Esophagus muscularis mucosa (tissue), 4 donors: ENCODE measurements at places on chromosomes 3 and 15.

DNA sequence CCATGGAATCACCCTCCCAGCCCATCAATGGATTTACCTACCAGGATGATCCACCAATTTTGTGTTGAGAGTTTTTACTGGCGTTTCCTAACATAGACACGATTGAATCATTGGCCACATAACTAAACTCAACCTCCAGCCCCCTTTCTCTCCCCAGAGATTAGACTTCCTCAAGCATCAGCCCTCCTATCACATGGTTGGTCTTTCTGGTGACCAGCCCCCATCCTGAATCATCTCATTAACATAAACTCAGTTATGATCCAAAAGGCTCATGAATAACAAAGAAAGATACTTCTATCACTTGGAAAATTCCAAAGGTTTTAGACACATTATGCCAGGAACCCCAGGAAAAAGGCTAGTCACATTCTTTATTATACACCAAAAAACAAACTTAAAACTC is 21.2 kb downstream of the PRKAR2A start:
- DNase-seq, result no peak

DNA sequence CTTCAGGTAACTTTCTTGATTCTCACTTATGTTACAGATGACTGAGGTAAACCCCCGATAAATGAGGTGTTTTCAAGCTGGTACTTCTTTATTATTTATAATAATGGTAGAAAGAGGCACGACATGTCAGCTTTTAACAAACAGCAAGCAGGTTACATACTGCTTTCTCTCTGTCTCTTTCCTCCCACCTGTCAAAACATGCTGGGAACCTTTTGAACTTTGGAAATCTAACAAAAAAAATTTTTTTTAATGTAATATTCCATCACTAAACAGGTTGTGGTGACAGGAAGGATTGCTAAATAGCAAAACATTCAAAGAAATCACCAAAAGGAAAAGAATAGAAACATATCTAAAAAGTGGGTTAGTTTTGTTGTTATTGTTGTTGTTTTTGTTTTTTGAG is 48.2 kb downstream of the ANO10 start:
- DNase-seq, result no peak

DNA sequence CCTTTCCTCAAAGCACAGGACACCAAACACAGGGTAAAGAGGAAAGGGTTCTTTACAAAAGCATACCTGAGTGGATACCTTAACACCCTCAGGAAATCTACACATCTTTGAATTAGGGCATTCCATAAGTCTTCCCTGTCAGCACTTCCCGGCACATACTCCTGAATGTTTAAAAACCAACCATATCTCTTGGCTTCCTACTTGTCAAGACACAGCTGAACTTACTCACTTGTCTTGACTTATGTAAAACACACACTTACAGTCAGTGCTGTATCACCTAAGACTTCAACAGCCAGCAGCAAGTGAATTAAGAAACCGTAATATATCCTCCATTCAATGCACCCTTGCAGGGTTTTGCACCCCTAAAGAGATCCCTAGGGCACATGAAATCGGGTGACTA is 17.5 kb downstream of the IL1RAP start:
- no peak for DNase-seq

- DNase-seq, result no peak
Measured at GRCh38 chr3:39849992-39850715, 40.7 kb downstream of the MYRIP start.

DNA sequence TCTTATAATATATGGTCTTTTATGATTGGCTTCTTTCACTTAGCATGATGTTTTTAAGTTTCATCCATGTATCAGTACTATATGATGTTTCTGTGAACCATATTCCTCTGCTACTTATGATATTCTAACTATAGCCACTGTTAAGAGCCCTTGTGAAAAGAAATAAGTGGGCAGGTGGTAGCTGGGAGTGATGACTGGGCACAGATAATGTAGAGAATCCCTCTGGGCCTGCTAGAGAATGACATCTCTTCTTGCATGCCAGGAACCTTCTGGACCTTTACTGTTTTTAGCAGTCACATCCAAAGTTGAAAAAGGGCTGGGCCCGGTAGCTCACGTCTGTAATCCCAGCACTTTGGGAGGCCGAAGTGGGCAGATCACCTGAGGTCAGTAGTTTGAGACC is 10.2 kb downstream of the IDH3A start:
- DNase-seq, result no peak

- DNase-seq, result no peak
Measured at GRCh38 chr15:61383421-61383820, 154.3 kb upstream of the RORA start.

GRCh38 chr15:31740203-31740602 is 290.1 kb upstream of the CHRNA7 start:
- no peak for DNase-seq

DNA sequence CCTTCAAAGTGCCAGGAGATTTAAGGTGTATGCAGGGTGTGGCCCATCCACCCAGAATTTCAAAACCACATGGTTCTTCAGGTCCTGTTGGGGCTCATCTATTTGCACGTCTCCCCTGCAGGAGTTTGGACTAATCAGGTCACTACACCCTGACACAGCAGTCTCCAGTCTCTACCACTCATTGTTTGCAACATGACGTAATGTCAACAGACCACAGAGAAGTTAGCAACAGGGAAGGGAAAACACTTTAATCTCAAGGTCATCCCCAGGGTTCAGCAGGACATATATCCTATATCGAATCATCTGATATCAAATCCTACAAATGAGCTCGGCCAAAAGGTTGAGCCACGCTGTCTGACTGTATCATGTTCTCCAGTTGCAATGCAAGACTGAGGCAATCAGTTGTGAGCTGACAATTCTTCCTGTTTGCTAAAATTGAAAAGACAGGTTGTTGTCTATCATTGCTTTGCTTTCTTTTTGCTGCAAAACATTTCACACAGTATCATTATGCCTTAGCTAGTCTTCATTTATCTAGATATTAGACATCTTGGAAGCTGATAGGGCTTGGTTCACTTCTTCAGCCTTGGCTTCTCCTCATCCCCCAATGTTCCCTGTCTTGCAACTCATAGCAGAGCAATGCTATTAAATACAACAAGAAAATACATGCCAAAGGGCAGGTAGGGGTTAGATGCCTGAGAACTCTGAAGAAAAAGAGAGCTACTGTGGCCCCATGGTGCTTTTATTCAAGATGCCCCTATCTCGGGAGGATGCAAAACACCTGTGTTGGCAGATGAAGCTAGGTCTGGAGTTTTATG is 13.4 kb upstream of the LEKR1 start:
- no peak for DNase-seq

DNA sequence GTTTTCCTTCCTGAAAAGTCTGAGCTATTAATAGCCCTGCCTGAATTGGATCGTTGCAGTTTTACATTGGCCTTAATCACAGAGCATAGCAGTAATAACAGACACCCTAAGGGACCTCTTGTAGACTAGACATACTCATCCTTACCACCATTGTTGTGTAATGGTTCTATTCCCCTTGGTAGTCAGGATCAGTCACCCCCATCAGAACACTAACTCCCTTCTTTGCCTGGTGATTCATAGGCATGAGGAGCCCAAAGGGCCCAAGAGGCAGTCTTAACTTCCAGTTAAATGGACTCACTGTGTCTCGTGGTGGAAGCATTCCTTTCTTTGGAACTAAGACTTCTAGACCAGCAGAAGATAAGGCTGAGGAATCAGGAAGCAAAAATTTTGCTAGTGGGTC is 20.2 kb downstream of the CGGBP1 start:
- DNase-seq, result no peak

DNA sequence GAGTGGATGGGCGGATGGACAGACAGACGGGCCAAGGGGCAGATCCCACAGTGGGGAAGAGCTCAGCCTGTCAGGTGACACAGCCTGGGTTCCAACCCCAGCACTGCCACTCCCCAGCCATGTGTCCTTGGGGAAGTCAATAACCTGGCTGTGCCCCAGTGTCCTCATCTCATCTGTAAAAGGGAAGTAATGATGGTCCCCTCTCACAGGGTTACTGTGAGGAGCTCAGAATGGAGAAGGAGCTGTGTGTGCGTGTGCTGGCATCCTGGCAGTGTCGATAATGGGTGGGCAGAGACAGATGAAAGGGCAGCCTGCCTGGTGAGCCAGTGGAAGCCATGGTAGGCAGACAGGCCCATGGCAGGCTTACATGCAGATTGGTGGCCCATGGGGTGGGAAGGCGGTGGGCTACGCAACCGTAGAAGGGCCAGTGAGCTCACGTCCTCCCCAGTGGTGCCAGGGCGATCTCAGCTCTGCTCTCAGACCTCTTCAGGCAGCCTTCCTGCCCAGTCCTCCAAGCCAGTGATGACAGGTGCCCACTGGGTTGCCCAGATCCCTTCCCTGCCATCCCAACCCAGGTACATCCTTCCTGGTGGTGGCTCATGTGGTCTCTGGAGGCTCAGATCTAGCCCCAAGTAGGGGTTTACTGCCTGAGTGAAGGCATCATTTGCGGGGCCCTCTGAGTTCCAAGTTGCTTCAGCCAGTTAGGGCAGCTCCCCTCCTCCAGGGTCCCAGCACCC is 2.3 kb upstream of the DNAJB8 start:
- DNase-seq, result no peak

GRCh38 chr3:23704298-23704697 is 101.5 kb upstream of the UBE2E1 start:
- DNase-seq, result no peak

GRCh38 chr3:13494463-13495350 is 14.6 kb downstream of the HDAC11 start:
- DNase-seq, result no peak

GRCh38 chr3:4712109-4712508 is 219.0 kb downstream of the ITPR1 start:
- no peak for DNase-seq

DNA sequence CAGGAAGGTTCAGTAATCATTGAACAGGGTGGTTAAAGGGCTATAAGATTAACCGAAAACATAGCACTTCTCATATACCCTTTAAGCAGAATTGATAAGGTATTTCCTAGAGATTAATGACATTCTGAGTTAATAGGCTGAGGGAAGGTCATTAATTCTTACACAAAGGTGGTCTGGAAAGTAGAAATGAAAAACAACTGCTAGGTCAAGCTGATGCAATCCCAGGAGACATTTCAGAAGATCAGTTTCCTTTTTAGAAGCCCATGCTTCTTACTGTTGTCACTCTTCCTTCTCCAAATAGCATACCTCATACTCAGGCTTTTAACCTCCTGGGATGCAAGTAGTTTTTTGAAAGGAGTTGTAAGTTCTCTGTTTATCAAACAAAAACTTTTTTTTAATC is 8.8 kb downstream of the FILIP1L start:
- no peak for DNase-seq

DNA sequence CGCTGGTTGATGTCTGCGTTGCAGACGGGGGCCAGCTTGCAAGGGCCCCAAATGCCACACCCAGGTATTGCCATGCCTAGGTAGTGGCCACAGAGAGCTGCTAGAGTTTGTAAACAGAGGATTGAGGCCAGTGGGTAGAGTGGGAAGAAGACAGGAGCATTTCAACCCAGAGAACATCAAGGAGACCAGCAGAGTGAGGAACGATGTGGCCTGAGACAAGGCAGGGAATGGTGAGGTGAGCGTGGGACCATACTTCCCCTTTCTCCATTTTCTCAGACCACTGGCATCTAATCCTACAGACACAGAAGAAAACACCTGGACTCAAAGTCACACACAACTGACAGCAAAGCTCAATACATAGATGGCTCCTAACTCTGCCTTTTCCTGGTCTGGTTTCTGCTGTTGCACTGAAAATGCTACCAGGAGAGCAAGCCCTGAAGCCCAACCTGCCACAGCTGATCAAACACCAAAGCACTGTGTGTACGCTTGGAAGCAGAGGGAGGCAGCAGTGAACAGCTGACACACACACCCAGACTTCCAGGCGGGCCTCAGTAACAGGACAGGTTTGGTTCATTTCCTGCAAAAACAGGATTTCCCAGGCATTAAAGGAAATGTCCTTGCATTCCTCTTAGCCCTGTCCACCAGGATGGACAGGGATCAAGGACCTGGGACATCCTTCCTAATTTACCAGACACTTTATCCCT is 1.6 kb downstream of the FAM174B start:
- no peak for DNase-seq

- no peak for DNase-seq
Measured at GRCh38 chr3:141507392-141508066, 20.7 kb downstream of the RASA2 start.

DNA sequence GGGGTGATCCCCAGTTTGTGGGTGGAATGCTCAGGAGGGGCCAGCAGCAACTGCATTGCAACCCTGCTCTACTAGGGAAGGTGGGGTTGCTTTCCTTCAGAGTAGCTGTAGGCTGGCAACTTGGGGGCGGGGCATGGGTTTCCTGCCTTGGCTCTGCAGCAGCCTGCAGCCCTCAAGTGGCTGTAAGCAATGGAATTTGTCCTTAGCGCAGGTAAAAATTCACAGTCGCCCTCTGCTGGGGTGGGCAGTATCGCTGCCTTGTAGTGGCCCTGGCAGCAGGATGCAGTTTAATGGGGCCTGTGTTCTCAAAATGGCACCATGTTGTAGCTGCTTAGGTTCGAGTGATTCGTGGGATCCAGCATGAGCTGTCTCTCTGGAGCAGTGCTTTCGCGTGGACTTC is 29.8 kb downstream of the STT3B start:
- no peak for DNase-seq

DNA sequence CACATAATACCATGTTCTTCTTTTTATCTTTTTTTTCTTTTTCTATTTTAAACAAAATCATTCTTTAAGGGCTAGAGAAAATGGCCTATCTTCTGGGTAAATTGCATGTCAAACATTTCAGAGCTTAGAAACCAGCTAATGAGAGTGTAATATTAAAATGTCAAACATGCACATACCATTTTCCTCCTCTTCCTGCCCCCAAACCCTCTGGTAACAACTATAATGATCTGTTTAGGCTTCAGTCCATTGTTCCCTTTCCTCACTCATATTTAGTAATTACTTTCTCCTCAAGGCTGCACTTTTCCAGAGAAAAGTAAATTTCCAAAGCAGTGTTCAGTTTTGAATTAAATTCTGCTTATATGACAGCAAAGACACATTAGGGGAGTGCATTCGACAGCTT is 224.3 kb upstream of the ROBO2 start:
- DNase-seq, result no peak

- DNase-seq, result no peak
Measured at GRCh38 chr3:70849911-70850699, 537.7 kb upstream of the MDFIC2 start.

GRCh38 chr3:109023656-109024254 is 70.1 kb upstream of the GUCA1C start:
- DNase-seq, result no peak

DNA sequence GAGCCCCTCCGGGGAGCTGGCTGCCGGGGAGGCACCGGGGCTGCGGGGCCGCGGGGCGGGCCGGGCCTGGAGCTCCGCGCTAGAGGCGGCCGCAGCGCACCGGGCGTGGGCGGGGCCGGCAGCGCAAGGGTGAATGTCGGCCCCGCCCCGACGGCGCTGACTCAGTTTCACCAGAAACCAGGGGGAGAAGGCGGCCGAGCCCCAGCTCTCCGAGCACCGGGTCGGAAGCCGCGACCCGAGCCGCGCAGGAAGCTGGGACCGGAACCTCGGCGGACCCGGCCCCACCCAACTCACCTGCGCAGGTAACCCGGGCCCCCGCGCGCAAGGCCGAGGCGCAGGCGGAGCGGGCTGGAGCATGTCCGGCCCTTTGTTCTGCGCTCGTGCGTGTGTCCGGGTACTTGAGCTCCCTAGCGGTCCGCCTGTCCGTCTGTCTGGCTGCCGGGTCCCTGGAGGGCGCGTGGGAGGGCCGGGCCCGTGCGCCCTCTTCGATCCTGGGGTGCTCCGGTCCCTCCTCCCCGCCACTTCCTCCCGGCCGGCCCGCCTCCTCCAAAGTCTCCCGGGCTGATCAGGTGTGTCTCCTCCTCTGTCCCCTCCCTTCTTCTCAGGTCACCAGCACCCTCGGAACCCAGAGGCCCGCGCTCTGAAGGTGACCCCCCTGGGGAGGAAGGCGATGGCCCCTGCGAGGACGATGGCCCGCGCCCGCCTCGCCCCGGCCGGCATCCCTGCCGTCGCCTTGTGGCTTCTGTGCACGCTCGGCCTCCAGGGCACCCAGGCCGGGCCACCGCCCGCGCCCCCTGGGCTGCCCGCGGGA is at the start of gene SPINT1:
TSS of gene SPINT1 (plus strand) at position 164 of the 811 bp plus-strand sequence. CDS start at position 671, 507 bp downstream.
- DNase-seq, result no peak
